ENCODE measurements at places on chromosomes 3 and 15.
A peak's percentile ranks its signal among the peaks of the same experiment; 100 is the strongest.

DNA sequence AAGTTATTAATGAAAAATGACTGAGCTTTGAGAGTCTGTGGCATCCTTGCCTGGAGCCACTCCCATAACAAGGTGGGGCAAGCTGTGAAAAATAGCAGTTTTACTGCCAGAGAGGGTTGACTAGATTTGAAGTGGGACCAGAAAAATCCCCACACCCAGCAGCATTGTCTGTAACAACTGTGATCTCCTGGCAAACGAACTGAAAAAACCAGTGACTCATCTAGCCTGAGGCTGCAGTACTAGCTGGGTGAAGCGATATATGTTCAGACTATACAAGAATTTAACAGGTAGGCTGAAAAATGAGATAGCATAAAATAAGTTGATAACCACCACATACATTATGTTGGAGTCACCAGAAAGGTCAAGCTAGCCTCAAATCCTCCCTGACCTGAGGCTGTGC lies 64.0 kb downstream of the DPH6 start:
- peak; percentile 21 for DNase-seq

DNA sequence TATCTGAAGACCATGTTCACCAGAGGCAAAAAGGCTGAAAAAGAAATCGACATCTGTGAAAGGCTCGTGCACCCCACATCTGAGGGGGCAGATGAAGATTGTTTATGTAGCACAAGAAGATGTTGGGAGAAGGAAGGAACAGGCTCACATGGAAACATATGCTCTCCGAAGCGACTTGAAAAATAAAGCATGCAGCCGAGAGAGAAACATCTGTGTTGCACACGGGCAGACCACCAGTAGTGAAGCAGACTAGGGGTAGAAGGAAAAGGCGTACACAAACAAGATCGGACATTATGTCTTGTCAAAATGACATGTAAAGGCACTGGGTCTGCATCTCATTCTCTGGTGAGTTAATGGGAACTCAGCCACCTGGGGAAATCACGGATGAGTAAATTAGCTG lies 356.5 kb downstream of the ZIC4 start:
- peak; percentile 20 for DNase-seq

- no peak for DNase-seq
Measured at GRCh38 chr3:101184111-101184510, 136.3 kb downstream of the IMPG2 start.

- no peak for DNase-seq
Measured at GRCh38 chr3:107251819-107252218, 125.4 kb upstream of the CCDC54 start.

GRCh38 chr3:59885899-59886400 lies 836.1 kb upstream of the CFAP20DC start:
- no peak for DNase-seq

DNA sequence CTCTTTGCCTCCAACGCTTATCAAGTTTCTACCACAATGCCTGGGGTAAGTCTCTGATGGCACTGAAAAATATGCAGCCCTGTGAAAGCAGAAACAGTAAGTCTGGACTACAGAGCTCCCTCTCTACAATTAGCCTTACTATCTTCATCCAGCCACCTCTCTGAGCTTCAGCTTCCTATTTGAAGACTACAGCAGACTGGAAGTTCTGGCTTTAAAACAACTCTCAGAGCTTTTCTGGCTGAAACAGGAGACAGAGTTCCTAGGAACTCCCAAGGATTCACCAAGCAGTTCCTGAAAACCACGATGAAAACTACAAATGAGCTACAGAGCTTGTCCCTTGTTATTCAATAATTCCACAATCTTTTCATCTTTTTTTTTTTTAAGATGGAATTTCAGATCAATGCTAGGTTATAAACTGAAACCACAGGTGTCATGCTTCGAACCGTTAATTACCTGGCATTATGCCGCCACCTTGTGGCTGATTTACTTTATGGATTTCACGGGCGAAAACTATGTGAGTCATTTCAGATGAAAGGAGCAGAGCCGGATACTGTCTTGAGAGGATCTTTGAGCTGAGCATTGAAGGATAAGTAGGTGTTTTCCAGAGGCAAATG lies 3.9 kb downstream of the CRYGS start:
- peak; percentile 51 for DNase-seq

DNA sequence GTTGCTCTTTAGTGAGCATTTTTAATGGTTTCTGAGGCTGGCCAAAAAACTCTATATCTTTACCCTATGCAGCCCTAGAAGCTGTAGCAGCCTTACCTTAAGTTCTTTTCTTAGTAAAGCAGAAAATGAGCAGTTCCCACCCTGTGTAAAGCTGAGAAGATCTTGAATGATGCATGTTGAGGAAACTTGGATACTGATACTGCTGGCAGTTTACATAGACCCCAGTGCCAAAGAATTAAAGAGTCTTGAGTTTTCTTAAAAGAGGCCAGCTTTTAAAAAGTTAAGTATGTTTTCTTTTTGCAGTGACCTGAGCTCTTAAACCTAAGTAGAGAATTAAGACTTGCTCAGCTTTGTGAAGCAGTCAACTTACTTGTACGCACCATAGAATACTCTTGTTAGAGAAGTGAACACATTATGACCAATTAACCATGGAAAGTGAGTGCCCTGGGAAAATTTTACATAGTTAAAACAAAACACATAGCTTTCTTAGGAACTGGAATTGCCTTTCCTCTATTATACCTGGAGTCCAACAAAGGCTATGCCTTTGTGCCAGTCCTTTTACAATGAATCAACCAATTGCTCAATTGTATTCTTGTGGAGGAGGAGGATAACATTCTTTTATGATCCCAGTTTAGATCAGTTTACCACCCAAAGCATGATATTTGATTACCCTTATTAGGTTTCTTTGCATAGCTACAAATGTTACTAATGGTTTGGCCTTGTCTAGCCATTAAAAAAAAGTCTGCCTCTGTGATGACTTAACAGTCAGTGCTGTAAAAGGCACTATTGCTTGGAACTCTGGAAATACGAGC lies 28.4 kb downstream of the PLS1 start:
- no peak for DNase-seq

DNA sequence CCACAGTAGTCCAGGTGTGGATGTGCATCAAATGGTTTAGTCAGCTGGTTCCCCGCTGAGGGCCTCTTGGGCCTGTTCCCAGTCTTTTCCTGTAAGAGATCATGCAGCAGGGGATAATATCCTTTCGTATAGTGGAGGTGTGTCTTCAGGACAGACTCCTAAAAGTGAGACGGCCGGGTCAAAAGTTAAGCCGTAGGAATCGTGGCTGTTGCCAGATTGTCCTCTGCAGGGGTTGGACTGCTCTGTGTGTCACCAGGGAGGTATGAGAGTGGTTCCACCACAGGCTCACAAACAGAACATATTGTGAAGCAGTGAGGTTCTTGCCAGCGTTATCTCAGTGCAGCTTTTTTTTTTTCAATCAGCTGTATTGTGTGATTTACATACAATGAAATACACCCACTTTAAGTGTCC lies 95.0 kb downstream of the VGLL4 start:
- DNase-seq, result peak; percentile 44

DNA sequence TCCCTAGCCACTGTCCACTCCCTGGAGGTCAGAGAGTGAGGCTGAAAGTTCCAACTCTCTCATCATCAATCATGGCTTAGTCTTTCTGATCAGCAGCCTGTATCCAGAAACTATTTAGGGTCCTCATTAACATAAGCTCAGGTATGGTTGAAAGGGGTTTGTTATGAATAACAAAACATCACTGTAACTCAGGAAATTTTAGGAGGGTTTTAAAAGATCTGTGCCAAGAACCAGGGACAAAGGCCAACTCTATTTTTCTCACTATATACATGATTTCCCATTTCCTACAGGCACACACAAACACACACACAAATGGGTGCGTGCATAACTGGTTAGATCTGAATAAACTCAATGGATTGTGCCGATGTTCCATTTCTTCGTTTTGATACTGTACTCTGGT lies 23.6 kb downstream of the STOML1 start:
- no peak for DNase-seq

DNA sequence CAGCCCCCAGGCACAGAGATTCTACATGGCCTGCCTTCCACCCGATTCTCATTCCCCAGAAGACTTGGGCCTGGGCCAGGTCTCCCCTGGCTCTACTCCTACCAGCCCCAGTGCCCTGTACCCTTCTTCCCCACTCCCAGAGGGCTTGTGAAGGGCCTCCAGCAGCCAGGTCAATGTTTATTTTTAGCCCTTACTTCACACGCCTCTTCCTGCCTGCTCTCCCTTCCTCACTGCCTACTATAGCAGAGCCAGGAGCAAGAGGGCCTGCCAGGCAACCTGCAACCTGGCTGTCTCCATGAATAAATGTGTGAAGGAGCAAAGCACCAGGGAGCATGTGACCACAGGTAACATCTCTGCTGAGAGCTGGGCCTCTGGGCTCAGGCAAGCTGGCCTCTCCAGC lies 26.4 kb upstream of the APEH start:
- DNase-seq, result no peak

DNA sequence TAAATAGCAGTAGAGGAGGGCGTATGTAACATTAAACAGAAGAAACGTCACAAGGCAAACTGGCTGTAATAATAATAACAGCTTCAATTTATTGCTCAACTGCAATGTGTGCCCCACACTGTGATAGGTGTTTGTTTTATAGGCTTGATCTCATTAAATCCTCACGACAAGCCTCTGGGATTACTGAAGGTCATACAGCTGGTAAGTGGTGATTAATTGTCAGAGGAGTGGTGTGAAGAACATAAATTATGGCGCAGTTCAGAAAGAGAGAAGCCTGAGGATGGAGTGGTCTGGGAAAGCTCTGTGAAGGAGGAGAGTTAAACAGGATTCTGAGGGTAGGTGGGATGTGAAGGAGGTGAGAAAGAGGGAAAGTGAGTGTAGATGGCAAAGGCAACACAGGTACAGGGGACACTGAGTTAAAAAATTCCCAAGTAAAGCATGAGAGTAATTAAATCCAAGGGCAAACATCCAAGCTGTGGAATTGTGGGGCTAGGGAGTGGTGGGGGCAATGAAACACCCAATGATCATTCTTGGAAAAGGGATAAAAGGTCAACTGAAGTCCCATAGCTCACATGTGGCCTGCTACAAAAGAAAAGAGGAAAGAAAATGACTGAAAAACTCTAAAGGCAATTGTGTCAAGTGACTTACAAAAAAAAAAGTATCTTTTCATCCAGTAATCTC lies 16.5 kb upstream of the GLCE start:
- no peak for DNase-seq

GRCh38 chr15:66845266-66845785 lies 143.3 kb downstream of the SMAD6 start:
- DNase-seq, result no peak

DNA sequence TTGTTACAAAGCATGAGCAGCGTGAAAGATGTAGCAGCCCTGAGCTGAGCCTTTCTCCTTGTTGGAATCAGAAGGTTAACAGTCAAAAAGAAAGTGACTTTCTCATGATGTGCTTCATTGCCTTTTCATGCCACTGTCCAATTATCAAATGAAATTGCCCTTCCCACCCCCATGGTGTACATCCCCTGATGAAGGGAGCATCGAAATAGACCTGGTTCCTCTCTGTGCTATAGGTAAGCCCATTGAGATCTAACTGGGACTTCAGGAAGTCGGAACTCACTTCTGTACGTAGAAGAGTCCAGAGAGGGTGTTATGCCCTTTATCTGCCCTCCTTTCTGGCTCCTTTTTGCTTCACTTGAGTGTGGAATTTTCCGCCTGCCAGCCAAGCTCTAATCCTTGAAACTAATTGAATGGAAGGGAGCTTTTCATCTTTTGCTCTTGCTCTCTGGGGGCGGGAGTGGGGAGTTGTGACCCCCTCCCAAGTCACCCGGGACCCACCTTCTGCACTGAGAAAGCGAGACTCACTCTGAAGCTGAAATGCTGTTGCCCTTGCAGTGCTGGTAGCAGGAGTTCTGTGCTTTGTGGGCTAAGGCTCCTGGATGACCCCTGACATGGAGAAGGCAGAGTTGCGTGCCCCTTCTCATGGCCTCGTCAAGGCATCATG lies 20.9 kb downstream of the ABHD6 start:
- no peak for DNase-seq

Measured in fibroblast of skin of left quadriceps (primary cell).